Globus pallidus (tissue), 1 donor: ENCODE measurements at places on chromosomes 12 and 14.

GRCh38 chr14:94180655-94181271 lies 6.6 kb downstream of the PPP4R4 start:
- DNase-seq: peak; percentile 67

DNA sequence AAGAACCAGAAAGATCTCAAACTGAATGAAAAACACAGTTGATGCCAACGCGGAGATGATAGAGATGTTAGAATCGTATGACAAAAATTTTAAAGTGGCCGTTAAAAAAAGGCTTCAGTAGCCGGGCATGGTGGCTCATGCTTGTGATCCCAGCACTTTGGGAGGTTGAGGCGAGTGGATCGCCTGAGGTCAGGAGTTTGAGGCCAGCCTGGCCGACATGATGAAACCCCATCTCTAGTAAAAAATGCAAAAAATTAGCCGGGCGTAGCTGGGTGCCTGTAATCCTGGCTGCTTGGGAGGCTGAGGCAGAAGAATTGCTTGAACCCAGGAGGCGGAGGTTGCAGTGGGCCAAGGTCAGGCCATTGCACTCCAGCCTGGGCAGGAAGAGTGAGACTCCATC lies 5.4 kb upstream of the ACVRL1 start:
- no peak for DNase-seq

DNA sequence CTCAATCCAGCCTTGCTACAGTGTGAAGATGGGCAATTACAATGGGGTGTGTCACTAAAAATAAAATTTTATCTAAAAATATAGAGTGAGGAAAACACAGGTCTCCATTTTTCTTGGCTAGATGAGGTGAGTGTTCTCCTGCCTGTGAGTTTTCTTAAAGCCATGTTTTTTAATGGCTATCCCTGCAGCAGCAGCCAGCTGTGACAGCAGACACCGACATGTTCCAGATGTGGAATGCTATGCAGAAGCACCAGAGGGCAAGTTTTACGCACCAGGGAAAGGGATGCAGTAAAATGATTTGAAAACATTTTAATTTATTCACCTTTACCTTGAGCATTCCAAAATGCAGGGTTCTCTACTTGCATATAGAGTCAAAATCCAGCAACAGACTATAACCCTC lies 577.0 kb upstream of the STXBP6 start:
- DNase-seq: no peak

- DNase-seq: no peak
Observed at GRCh38 chr14:101009531-101009930, 106.0 kb upstream of the RTL1 start.

GRCh38 chr14:59826150-59826549 lies 44.4 kb downstream of the RTN1 start:
- DNase-seq: no peak

DNA sequence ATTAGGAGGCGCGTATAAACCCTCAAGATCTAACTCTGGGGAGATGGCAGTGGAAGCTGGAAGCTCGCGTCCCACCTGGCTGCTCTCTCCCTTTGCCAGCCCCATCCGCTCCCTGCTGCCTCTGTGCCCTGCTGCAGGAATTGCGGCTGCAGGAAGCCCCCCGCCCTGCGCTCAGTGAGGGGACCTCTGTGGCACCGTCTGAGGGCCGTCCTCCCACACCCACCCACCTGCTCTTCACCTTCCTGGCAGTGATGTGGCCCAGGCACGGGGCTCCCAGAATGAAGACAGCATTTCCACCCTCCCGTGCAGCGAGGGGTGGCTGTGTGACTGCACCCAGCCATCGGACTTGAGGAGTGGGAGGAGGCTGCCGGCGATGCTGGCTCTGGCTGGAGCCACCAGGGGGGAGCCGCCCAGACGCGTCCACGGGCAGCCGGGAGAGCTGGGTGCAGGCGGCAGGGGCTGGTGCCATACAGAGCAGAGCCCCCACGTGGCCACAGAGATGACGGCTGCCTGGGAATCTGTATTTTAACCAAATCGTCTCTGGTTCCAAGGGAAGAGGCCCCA lies 28.3 kb upstream of the GALNT9 start:
- no peak for DNase-seq

DNA sequence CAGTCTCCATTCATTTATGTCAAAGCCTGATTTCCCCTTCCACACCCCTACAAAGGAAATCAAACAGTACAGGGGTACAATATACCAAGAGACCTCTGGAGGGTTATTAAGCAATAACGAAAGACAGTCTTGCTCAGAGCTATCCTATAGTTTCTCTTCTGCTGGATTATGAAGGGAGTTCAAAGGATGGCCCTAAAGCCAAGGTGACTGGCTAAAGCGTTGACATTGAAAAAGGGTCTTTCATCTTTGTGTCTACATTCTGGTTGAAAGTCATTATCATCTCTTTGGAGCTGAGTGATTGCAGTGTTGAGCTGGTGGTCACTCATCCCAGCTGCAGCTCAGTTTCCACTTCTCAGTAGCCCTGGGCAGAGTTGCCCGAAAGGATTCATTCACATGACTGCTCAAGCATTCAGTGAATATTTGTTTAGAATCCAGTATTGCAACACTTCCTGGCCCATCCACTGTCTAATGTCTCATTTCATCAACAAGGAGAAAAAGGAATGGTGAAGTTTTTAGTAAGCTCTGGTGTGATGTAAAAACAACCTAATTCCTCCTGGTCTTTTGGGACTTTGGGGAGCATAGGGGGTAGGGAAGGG lies 19.2 kb upstream of the TBX5 start:
- DNase-seq: no peak

GRCh38 chr14:56881181-56881580 lies 70.9 kb upstream of the OTX2 start:
- DNase-seq: no peak

- DNase-seq: peak; percentile 45
Observed at GRCh38 chr12:100827901-100828520, 33.4 kb downstream of the ANO4 start.

DNA sequence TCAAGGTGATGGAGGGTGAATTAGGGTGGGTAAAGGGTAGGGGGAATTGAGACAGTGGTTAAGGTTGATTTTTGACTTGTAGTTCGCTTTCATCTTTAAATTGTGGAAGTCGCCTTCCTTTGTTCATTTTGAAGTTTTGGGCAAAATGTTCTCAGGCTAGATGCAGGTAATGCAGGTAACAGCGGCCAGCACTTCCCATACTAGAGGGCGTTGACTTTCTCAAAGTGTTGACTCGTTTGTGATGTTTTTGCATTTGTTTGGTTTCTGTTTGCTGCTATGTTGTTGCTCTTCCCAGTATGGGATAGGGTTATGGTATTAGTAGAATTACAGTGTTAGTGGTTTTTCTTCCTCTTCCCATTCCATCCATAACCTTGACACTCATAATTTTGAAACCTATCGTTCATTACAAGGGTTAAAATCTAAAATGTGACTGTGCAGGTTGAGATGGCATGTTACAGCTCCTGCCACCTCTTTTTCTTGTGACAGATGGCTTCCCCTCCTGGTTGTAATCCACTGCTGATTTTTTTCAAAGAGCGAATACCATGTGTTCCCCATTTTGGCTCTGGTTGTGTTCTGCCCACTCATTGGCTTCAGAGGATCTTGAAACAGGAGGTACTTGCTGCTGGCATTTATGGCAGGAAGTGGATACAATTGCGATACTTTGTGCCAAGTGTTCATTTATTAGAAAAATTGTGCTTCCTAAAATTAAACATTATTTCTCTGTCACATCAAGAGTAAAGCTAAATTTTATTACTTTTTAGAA lies 57.1 kb downstream of the ERC1 start:
- DNase-seq: peak; percentile 16

GRCh38 chr12:26537651-26538050 lies 295.3 kb downstream of the ITPR2 start:
- no peak for DNase-seq

GRCh38 chr12:84648425-84648824 lies 264.2 kb downstream of the SLC6A15 start:
- no peak for DNase-seq

DNA sequence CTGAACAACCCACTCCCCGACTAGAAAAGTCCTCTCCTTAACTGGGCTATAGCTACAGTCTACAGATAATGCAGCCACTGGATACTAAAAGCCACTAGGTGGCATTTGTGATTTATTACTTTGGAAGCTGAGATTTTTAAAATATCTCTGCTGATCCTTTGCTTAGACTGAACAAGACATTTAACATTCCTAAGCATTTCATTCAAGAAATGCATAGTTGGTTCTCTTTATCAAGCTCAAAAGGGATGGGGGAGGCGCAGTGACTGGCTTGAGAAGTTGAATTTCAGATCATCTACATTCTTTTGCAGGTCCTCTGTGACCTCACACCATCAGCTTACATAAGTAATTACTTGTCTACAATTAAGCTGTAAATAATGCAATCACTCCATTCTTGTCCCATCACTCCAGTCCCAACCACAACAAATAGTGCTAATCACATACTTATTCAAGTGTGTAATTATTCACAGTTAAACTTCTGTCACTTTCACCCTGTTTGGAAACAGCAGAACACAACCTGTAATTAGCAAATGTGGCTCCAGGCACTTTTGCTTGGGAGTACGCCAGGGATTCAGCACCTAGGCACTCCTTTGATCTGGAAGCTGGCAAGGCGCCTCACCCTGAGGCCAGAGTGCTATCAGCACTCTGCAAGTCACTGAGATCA lies 203.6 kb downstream of the NOVA1 start:
- DNase-seq: peak; percentile 47

DNA sequence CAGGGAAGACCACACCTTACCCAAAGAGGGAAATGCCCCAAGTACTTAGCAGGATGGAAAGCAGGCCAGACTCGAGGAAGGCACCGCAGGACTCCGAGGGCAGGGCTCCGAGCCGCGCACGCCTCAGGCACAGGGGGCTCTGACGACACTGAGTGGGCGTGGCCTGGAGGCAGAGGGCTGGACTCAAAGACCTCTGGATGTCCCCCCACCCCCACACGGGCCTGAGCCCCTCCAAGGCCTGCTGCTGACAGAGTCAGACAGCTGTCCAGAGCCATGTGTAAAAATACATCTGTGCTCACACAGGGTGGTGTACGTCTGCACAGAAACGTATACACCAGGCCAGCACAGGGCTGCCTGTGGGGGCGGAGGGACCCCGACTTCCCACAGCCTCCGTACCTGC lies 1.4 kb downstream of the AKT1 start:
- DNase-seq: no peak

- DNase-seq: no peak
Observed at GRCh38 chr12:119050663-119051062, 69.3 kb downstream of the SRRM4 start.

DNA sequence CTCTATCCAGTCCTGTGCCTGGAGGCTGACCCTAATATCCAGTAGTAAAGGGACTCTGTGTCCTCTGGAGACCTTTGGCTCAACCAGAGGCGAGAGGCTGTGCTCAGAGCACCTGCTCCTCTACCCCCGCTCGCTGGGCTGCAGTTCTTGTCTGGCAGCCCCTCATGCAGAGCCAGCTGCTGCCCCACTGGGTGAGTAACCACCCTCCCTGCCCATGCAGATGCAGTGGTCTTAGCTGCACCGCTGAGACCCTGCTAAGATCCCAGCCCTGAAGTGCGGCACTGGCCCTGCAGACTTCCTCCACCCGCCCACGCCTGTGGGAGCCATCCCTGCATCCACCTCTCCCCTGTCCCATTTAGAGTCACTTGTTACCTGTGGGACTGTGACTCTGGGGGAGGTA lies 347.5 kb upstream of the SFSWAP start:
- no peak for DNase-seq

DNA sequence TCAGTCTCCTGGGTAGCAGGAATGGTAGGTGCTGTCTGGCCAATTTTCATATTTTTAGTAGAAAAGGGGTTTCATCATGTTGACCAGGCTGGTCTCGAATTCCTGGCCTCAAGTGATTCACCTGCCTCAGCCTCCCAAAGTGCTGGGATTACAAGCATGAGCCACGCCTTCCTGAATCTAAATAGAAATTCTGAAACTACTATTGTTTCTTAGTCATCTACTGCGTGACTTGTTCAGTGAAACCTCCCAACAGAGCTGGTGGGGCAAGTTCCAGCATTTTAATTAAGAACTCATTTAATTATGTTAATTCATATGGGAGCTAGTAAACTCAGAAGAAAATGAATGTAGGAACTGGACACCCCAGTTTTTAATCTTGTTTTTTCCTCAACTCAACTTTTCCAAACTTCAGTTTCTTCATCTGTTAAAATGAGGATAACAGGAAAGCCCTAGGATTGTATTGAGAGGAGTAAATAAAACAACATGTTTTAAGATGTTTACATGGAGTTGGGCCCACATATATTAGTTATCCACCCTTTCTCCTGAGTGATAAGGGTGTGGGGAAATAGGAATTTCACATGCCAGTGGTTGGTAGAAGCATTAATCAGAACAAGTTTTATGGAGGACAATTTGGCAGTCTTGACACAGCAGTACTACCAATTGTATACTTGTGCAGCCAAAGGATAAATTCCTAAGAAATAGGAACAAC lies 335.8 kb upstream of the E2F7 start:
- DNase-seq: no peak

GRCh38 chr12:91139286-91139685 lies 28.0 kb upstream of the LUM start:
- no peak for DNase-seq

DNA sequence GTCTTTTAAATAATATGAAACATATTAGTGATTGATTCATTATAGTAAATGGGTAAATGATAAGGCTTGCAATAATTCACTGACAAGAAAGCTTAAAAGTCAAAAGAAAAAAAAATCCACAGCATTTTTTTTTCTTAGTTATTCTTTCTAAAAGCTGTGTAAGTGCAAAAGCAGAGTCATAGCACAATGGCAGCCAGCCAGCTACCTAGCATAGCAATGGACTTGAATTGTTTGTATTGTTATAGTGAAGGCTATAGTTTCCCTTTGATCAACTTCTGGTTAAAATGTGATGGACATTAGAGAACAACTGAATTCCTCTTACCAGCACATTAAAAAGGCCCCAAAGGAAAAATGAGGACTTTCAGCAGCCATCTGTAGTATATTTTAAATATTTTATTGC lies 232.1 kb downstream of the NAV3 start:
- DNase-seq: no peak

GRCh38 chr12:121182222-121182893 lies 27.6 kb upstream of the P2RX4 start:
- DNase-seq: no peak

DNA sequence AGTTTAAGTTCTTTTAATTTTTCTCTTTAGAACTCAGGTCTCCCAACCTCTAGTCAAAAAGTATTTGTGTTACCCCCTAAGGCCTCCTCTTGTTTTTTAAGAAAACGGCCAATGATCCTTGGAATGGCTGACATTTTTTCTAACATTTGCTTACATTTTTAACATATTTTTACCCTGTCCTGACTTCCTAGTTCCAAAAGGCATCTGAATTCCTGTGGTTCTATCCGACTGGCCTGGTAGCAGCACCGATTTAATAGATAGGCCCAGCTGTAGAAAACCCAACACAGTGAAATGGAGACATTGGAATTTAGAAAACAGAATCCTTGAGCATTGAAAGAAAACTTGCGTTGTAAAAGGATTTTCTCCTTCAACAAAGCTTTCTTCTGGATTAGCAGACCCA lies 134.7 kb upstream of the GSC start:
- DNase-seq: no peak
